IPS DF 6.9 (cell line): ENCODE measurements at places on chromosomes 5 and 9.

- H3K27ac ChIP-seq = no peak overlapping the region
- no peaks in the 10 kb centered on the region for H3K36me3 ChIP-seq
- DNase-seq = no peak
Observed at GRCh38 chr5:178589180-178590140, 733 bp downstream of the COL23A1 start.

GRCh38 chr9:118108971-118109370 is 404.8 kb downstream of the TLR4 start:
- no peak overlapping the region for H3K4me3 ChIP-seq
- DNase-seq = no peak
- no peaks in the 10 kb centered on the region for H3K27me3 ChIP-seq

DNA sequence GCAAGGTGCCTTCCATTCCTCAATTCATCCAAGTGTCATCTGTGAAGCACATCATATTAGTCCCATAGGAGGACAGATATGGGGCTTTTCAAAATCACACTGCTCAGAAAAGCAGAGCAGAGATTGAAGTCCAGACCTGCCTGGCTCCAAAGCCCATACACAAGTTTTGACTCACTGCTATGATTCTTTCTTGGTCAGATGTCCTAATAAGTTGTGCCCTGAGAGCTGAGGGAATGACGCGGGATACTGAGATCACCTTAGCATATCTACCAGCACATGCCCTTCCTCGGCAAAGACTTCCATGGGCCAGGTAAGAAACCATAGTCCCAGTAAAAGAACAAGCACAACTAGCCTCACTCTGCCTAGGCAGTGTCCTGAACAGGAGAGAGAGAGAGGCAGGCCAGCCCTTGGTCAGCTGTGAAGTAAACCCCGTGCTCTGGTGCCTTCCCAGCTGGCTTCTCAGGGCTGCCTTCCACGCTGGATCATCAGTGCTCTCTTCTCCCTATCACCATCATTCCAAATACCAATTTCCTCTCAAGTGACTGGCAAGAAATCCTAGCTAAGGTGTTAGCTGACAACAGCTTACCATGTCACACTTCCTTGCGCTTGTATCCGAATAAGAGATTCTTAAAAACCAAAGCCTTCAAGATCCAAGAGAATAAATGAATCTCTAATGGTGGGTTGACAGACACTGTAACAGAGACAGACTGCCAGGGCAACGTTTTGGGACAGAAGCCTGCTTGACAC is 73.2 kb downstream of the SIL1 start:
- H3K4me3 ChIP-seq = no peak overlapping the region
- no peaks in the 10 kb centered on the region for H3K36me3 ChIP-seq
- no peak for DNase-seq
- no peak overlapping the region for H3K27ac ChIP-seq
- H3K4me1 ChIP-seq = no peaks in the 10 kb centered on the region

- H3K4me3 ChIP-seq = no peak overlapping the region
- no peaks in the 10 kb centered on the region for H3K36me3 ChIP-seq
- peak; percentile 66 for DNase-seq
- no peak overlapping the region for H3K27ac ChIP-seq
- no peaks in the 10 kb centered on the region for H3K27me3 ChIP-seq
- H3K4me1 ChIP-seq = no peaks in the 10 kb centered on the region; the same call in 1 of the 2 replicates
Observed at GRCh38 chr5:16552666-16553343, 64.0 kb downstream of the RETREG1 start.

GRCh38 chr5:72597456-72597948 is 90.3 kb upstream of the ZNF366 start:
- H3K4me3 ChIP-seq = no peak overlapping the region
- H3K36me3 ChIP-seq = no peaks in the 10 kb centered on the region
- H3K27me3 ChIP-seq = no peaks in the 10 kb centered on the region
- H3K27ac ChIP-seq = no peak overlapping the region
- DNase-seq = no peak
- H3K4me1 ChIP-seq = no peaks in the 10 kb centered on the region

DNA sequence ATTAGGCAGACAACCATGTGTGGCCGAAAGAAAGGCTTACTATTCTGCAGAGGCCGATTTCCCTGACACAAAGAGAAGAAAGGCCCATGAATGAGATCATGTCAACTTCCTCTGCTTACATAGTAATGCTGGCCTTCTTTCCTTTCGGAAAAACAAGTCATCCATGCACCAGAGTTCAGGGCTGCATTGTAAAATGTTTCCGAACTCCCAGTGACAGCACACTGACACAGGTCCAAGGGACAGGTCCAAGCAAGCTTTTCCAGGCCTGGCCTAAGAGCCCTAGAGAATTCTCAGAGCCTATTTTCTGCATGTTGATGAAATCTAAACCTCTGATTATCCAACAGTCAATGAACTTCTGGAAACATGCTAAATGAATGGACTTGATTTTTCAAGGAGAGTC is 140.9 kb downstream of the ZNF608 start:
- no peaks in the 10 kb centered on the region for H3K4me1 ChIP-seq
- DNase-seq = no peak
- no peak overlapping the region for H3K27ac ChIP-seq
- no peak overlapping the region for H3K4me3 ChIP-seq
- H3K36me3 ChIP-seq = no peaks in the 10 kb centered on the region

GRCh38 chr9:37602817-37603216 is 10.4 kb upstream of the TOMM5 start:
- DNase-seq = no peak
- H3K27me3 ChIP-seq = 0 out of 2 replicates have a peak, but pooled peaks cover 1% of the 10 kb centered on the region
- H3K36me3 ChIP-seq = no peaks in the 10 kb centered on the region
- no peak overlapping the region for H3K27ac ChIP-seq

DNA sequence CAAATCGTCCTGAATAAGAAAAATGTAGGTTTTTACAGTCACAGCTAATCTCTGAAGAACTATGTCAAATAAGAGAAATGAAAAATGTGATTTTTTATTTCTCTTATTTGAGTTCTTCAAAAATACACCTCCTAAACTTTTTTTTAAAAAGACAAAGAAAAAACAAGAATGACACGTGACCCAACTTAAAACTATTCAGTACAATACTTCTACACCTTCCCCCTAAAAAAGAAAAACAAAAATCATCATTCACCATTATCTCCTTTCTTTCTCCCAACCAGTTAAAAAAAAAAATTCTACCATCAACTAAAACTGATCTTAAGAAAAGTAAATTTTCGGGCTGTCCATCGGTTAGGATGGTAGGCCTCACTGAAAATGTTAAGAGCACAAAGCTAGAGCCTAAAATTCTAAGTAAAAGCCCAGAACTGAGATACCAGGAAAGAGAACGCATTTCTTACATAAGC is 2.1 kb downstream of the RNF145 start:
- no peaks in the 10 kb centered on the region for H3K36me3 ChIP-seq
- no peaks in the 10 kb centered on the region; the same call in 1 of the 2 replicates for H3K4me1 ChIP-seq
- no peak for DNase-seq
- no peaks in the 10 kb centered on the region for H3K27me3 ChIP-seq

- no peaks in the 10 kb centered on the region for H3K27me3 ChIP-seq
- no peaks in the 10 kb centered on the region for H3K36me3 ChIP-seq
- peak; percentile 76 for DNase-seq
- H3K4me3 ChIP-seq = no peak within 1 kb of the TSS
Observed at GRCh38 chr5:122129306-122129705, at the start of gene ZNF474. Gene ZNF474, plus strand, starts transcription at chr5:122129546. Its CDS starts 22,445 bp downstream, at chr5:122151991.

DNA sequence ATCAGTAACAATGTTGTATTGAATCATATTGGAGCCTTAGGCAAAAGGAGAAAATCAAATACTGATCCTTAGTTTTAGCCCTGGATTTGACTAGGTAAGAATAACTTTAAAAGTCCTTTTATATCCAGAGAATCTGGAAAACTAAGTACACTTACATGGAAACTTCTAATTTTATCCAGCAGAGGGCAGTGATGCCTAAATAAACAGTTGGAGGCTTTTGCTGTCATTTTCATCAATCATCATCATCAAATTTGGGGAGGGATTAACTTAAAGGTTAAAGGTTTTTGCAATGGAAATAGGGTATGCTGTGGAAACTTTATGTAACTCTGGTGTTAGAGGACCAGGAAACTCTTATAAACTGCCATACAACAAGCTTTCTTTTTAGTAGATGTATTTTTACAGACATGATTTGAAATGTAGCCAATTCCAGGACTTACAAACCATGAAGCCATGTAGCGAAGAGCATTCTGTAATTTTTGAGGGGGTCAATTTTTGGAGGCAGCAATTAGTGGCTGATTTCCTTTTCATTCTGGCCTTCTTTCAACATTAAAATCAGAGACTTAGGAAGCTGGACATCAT is 112.7 kb downstream of the OSTF1 start:
- no peaks in the 10 kb centered on the region for H3K27me3 ChIP-seq
- H3K27ac ChIP-seq = no peak overlapping the region
- H3K4me1 ChIP-seq = no peaks in the 10 kb centered on the region

DNA sequence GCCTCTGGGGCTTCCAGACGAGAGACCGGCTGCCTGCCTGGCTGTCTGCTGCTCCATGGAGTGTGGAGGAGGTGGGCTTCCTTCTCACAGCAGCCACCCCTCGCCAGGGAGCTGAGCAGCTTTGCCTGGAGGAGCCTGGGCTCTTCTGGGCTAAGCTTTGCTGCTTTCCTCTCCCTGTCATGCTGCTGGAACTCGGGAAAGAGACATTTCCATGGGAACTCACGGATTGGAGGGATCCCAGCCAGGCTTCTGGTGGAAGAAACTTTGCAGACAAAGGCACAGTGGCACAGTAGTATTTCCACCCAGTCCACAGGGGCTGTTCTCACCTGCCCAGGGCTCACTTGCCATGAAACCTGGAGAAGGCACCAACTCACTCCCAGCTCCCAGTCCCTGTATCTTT is 5.6 kb upstream of the NTNG2 start:
- no peak overlapping the region for H3K4me3 ChIP-seq
- H3K4me1 ChIP-seq = 0 out of 2 replicates have a peak, but pooled peaks cover 7% of the 10 kb centered on the region
- no peaks in the 10 kb centered on the region for H3K36me3 ChIP-seq
- H3K27me3 ChIP-seq = peaks cover 6% of the 10 kb centered on the region; the same call in 1 of the 2 replicates
- no peak overlapping the region for H3K27ac ChIP-seq

GRCh38 chr5:84403773-84404172 is 19.1 kb upstream of the EDIL3 start:
- H3K4me1 ChIP-seq = no peaks in the 10 kb centered on the region; the same call in 1 of the 2 replicates
- H3K36me3 ChIP-seq = no peaks in the 10 kb centered on the region
- H3K27ac ChIP-seq = no peak overlapping the region
- H3K27me3 ChIP-seq = no peaks in the 10 kb centered on the region

DNA sequence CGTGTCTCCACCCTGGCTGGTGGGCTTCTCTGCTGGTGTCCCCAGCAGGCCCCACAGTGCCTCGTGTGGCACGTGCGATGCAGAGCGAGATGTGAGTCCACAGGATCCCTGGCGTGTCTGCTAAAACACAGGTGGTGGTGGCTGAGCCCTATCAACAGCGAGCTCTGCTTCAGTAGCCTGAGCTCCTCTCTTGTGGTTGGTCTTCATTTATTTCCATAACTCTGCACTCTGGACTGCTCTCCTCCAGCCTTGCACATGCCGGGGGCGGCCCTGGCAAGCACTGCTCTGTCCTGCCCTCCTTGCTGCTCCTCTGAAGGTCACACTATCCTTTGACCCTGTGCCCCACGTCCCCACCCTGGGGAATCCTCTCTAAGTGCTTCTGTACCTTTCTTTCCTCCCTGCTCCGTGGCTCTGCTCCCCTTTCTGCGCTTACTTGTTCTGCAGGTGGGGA is 59.2 kb downstream of the NSUN2 start:
- no peaks in the 10 kb centered on the region for H3K4me1 ChIP-seq
- no peak overlapping the region for H3K27ac ChIP-seq
- no peaks in the 10 kb centered on the region for H3K36me3 ChIP-seq
- no peak for DNase-seq

- no peak overlapping the region for H3K27ac ChIP-seq
- no peaks in the 10 kb centered on the region for H3K36me3 ChIP-seq
- H3K4me1 ChIP-seq = no peaks in the 10 kb centered on the region; the same call in 1 of the 2 replicates
- H3K27me3 ChIP-seq = no peaks in the 10 kb centered on the region
- no peak overlapping the region for H3K4me3 ChIP-seq
Observed at GRCh38 chr5:116225281-116225922, 140.6 kb downstream of the COMMD10 start.

- no peak within 1 kb of the TSS for H3K27ac ChIP-seq
- peak; percentile 82 for DNase-seq
- no peaks in the 10 kb centered on the region for H3K27me3 ChIP-seq
- peak within 1 kb of the TSS; percentile 79 for H3K4me3 ChIP-seq
- no peaks in the 10 kb centered on the region for H3K36me3 ChIP-seq
Observed at GRCh38 chr5:76818844-76819831, at the start of gene F2RL1. Gene F2RL1, plus strand, starts transcription at chr5:76819030. Its CDS starts 153 bp downstream, at chr5:76819183.

DNA sequence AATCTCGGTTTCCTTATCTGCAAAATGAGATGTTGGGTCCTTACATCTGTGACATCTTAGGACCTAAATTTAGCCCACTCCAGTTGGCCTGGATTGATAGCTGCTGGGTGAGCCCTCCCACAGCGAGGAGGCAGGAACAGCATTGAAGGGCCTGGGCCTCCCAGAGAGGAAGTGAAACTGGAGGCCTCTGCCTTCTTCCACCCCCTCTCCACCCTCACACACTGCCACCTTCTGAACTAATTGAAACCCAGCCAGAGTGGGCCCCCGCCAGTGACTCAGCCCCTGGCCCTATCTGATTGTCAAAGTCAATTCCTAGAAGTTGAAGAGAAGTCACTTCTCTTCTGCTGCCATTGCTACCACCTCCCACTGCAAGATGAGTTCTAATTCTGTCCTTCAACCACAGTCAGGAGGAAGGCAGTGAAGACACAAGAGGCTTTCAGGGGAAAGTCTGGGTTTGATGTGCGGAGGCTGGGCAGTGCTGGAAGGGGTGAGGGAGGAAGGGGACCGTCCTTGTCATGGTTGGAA is 55.2 kb upstream of the NEK6 start:
- no peak overlapping the region for H3K27ac ChIP-seq
- no peaks in the 10 kb centered on the region for H3K4me1 ChIP-seq
- no peaks in the 10 kb centered on the region for H3K27me3 ChIP-seq
- H3K36me3 ChIP-seq = no peaks in the 10 kb centered on the region
- no peak for DNase-seq
- H3K4me3 ChIP-seq = no peak overlapping the region

GRCh38 chr9:129716091-129716490 is 36.8 kb downstream of the PTGES start:
- H3K27me3 ChIP-seq = no peaks in the 10 kb centered on the region
- DNase-seq = no peak

DNA sequence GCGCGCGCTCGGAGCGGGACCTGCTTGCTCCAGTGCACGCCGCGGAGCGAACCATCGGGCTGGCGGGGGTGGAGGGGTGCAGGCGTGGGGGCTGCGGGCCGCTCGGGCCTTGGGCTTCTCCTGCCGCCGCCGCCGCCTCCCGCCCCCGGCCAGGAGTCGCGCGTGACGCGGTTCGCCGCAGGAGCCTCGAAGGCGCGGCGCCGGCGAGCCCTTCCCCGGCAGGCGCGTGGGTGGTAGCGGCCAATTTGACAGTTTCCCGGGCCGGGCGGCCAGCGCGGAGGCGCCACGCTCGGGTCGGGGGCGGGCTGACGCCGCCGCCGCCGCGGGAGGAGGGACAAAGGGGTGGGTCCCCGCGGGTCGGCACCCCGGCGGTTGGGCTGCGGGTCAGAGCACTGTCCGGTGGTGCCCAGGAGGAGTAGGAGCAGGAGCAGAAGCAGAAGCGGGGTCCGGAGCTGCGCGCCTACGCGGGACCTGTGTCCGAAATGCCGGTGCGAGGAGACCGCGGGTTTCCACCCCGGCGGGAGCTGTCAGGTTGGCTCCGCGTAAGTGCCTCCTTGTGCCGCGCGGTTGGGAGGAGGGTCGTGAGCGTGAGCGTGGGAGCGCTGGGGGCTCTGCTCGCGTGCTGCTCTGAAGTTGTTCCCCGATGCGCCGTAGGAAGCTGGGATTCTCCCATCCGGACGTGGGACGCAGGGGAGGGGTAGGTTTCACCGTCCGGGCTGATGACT is at the start of gene TJP2:
TSS of gene TJP2 (plus strand) at position 387 of the 725 bp plus-strand sequence. CDS start at position 483, 96 bp downstream.
- DNase-seq = no peak
- H3K4me1 ChIP-seq = peaks cover 3% of the 10 kb centered on the region; the same call in 1 of the 2 replicates
- no peak within 1 kb of the TSS for H3K27ac ChIP-seq
